ENCODE measurements at places on chromosomes 7 and 10. TPM values are rescaled to one million over a fixed set of nuclear protein-coding genes. Genes with fewer than 3 reads are reported as not detected.

Gene GHRHR
- not detected for total RNA-seq

Gene TEX47
- total RNA-seq: not detected

Gene DRGX
- total RNA-seq: 0.15 TPM

Gene CDHR1
- total RNA-seq: 0.39 TPM

Gene AFAP1L2
- 170 TPM for total RNA-seq

Data from Panc1 (cell line).